Mesendoderm (in vitro differentiated cells): ENCODE measurements at places on chromosomes 1 and 21.

DNA sequence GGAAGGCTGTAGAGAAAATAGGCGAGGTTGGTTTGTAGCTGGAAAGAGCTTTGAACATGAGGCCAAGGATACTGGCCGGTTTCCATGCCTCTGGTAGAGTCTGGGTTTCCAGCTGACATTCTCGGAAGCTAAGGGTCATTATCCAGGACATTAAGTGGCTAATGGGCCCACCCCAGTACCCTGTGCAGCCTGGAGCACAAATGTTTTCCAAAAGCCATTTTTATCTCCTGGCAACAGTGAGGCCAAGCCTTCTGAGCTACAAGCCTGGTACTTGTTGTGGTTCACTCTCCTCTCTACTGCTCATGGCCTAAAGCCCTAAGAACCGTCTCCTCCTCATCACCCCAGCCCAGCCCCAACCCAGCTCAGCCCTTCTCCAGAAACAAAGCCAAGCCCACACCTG, 122.9 kb downstream of the DMRTA2 start:
- no peaks in the 10 kb centered on the region for H3K4me1 ChIP-seq
- no peaks in the 10 kb centered on the region for H3K27me3 ChIP-seq
- no peak for DNase-seq
- H3K27ac ChIP-seq: no peak overlapping the region
- H3K36me3 ChIP-seq: no peaks in the 10 kb centered on the region

GRCh38 chr21:39849014-39849655, 18.1 kb upstream of the PCP4 start:
- no peaks in the 10 kb centered on the region for H3K4me1 ChIP-seq
- no peak overlapping the region for H3K4me3 ChIP-seq
- H3K27ac ChIP-seq: no peak overlapping the region
- no peak for DNase-seq

GRCh38 chr1:228543396-228543795, 56.2 kb downstream of the RNF187 start:
- DNase-seq: no peak
- H3K4me1 ChIP-seq: no peaks in the 10 kb centered on the region
- no peaks in the 10 kb centered on the region for H3K36me3 ChIP-seq
- no peak overlapping the region for H3K4me3 ChIP-seq

GRCh38 chr21:40623528-40623927, 223.4 kb downstream of the DSCAM start:
- no peaks in the 10 kb centered on the region for H3K27me3 ChIP-seq
- no peak overlapping the region for H3K27ac ChIP-seq
- no peak overlapping the region for H3K4me3 ChIP-seq
- no peak for DNase-seq

- peak; percentile 90 for DNase-seq
- no peaks in the 10 kb centered on the region for H3K4me1 ChIP-seq
- no peaks in the 10 kb centered on the region for H3K27me3 ChIP-seq
- H3K27ac ChIP-seq: no peak overlapping the region
- no peak overlapping the region for H3K4me3 ChIP-seq
These were observed 58.4 kb upstream of the CACNA1E start for GRCh38 chr1:181424786-181425403.
